ENCODE measurements at places on chromosomes 4 and X.
A peak's percentile ranks its signal among the peaks of the same experiment; 100 is the strongest.

- no peak for DNase-seq
Observed at GRCh38 chr4:124955476-124955875, 242.9 kb upstream of the ANKRD50 start.

DNA sequence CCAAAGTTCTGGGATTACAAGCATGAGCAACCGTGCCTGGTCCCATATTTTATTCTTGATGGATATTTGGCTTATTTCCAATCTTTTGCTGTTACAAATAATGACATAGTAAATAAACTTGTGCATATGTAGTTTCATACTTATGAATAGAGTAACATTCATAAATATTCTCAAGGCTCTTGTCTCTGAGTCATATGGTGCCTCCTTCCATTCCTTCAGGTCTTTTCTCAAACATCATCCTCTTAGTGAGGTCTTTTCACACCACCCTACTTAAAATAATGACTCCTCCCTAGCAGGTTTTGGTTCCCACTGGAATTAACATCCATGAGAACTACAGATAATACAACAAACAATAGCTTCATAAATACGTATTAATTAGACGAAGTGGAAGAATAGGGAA, 416.6 kb downstream of the IQCM start:
- no peak for DNase-seq

DNA sequence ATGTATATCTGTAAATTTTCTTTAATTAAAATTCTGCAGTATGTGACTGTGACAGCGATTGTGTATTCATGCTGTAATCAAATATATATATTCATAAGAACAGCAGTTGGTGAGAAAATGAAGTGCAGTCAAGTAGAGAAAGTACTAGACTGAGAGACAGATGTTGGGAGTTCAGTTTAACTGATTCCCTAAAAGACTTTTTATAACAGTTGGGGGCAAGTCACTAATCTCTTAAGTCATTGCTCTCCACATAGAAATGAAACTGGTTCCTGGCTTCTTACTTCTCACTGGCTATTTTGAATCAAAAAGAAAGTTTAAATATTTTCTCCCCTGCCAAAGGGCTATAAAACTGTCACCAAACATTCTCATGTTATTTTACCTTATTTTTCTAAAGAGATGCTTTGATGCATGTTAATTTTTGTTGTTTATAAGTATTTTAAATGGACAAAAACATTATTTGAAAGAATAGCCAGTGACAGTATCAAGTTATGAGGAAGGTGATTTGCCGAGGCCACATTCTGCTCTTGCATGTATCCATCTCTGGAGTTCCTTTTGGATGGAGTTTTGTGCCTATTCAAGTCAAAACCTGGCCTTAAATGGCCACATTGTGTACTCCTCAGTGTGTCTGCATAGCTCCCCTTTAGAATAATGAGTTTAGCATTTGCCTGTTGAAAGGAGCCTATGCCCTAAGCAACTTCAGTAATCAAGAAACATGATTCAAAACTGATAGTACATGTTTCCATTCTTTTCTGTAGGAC, 30.8 kb downstream of the EXOC1 start:
- DNase-seq = peak; percentile 78

DNA sequence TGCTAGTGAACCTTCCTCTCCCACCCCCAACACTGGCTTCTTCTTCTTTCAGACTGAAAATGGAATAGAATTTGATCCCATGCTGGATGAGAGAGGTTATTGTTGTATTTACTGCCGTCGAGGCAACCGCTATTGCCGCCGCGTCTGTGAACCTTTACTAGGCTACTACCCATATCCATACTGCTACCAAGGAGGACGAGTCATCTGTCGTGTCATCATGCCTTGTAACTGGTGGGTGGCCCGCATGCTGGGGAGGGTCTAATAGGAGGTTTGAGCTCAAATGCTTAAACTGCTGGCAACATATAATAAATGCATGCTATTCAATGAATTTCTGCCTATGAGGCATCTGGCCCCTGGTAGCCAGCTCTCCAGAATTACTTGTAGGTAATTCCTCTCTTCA, 14.7 kb downstream of the TNMD start:
- no peak for DNase-seq

GRCh38 chr4:57078685-57079521, 31.3 kb downstream of the IGFBP7 start:
- no peak for DNase-seq

DNA sequence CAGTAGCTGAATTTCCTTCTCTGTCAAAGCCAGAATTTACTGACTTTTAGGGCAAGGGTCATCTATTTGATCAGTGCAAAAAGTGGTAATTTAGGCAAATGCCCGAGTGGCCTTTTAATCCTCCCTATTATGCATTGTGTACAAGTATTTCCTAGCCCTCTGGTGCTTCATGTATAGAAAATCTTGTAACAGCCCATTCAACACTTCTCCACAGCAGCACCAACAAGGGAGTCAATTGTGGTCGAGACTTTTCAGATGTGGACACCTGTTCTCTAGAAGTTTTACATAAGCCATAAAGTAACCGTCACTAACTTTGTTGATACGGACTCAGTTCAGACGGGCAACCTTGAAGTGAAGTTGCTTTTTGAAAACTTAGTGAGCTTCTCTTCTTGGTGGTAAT, 50.9 kb upstream of the FHDC1 start:
- DNase-seq = no peak

DNA sequence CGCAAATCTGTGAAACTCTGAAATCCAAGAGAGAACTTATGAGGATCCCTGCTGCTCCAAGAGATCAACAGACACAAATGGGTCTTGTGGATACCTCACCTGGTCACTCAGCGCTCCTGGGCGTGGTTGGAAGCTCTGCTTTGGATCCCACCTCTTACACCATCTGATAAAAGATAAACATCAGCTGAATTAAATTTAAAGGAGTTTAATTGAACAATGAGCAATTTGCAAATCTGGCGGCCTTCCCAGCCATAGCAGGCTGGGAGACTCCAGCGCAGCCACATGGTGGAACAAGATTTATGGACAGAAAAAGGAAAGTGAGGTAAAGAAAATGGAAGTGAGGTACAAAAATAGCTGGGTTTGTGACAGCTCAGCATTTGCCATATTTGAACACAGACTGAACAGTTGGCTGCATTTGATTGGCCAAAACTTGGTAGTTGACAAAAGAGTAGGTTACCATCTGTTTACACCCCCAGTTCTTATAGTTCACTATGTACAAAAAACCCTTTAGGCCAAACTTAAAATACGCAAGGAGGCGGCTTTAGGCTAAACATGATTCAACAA, 437.3 kb upstream of the NDST3 start:
- DNase-seq = no peak

- DNase-seq = no peak
Observed at GRCh38 chr4:130825284-130825683, 1729.3 kb downstream of the C4orf33 start.

DNA sequence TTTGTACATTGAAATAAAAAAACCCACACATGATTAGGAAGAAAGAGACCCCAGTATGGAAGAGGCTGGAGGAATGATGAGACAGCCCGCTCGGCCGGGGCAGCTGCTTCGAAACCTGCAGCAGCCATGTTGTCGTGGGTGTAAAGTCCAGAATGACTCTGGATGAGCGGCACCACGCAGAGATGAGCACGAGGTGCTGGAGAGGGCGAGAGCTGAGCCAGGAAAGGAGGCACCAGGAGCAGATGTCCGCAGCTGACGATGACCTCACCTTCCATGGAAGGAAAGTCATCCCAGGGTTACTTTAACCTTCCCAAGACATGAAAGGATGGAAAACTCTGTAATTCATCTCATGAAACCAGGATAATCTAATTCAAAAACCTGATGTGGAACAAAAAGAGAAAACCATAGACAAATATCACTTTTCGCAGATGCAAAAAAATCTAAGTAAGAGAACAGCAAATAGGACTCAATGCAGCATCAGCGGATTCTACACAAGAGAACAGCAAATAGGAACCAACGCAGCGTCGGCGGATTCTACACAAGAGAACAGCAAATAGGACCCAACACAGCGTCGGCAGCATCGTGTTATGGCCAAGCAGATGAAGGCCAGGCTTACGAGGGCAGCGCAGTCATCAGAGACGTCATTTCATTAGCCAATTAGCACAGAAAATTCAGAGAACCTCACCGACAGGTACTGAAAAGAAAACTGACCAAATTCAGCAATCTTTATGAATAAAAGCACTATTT, 25.9 kb upstream of the SPON2 start:
- DNase-seq = no peak

- no peak for DNase-seq
Observed at GRCh38 chr4:145784036-145784435, 104.1 kb downstream of the C4orf51 start.

GRCh38 chrX:139725720-139726119, 17.8 kb upstream of the MCF2 start:
- no peak for DNase-seq

- DNase-seq = no peak
Observed at GRCh38 chr4:6469898-6470501, 2.4 kb downstream of the PPP2R2C start.

GRCh38 chr4:111115881-111116280, 493.0 kb upstream of the PITX2 start:
- DNase-seq = no peak

- no peak for DNase-seq
Observed at GRCh38 chr4:186684220-186684619, 39.4 kb downstream of the FAT1 start.

- DNase-seq = no peak
Observed at GRCh38 chr4:2868877-2869487, 25.3 kb downstream of the ADD1 start.

- DNase-seq = no peak
Observed at GRCh38 chr4:172962564-172963353, 205.9 kb upstream of the GALNT7 start.

DNA sequence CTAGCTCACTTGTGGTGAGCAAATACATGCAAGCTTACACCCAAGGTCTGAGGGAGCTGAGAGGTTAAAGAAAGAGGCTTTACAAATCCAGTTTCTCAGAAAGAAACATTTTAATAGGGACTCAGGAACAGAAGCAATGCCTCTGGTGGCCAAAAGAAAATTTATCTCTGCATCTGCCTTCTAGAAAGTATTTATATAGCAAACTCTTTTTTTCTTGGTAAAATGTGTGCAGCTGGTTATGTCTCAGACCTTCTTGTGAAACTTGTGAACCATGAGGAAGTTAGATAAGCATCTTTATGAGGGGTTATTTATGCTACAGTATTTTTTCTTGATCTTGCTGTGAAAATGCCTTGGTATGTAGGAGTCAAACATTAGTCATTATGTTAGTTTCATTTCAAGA, 48.5 kb upstream of the CYSLTR1 start:
- DNase-seq = peak; percentile 80

GRCh38 chr4:40976343-40976742, 226.6 kb downstream of the NSUN7 start:
- DNase-seq = no peak

- DNase-seq = no peak
Observed at GRCh38 chr4:151629097-151629783, 131.6 kb downstream of the GATB start.

DNA sequence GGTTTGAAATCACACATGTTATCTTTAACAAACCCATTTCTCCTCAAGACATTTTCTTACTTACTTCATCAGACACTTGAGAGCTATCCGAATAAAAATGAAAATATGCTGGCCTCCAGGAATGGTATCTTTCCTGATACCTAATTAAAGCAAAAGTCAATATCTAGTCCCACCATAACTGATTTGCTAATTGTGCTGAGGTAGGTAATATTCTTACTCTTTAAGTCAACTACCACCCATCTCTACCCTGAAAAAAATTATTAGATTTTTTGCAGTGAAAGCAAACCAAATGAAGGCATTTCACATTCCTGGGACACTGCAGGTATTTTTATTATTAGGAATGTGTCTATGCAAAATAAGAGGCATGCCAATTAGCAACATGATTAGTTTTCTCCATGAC, 175.8 kb downstream of the QDPR start:
- DNase-seq = no peak

DNA sequence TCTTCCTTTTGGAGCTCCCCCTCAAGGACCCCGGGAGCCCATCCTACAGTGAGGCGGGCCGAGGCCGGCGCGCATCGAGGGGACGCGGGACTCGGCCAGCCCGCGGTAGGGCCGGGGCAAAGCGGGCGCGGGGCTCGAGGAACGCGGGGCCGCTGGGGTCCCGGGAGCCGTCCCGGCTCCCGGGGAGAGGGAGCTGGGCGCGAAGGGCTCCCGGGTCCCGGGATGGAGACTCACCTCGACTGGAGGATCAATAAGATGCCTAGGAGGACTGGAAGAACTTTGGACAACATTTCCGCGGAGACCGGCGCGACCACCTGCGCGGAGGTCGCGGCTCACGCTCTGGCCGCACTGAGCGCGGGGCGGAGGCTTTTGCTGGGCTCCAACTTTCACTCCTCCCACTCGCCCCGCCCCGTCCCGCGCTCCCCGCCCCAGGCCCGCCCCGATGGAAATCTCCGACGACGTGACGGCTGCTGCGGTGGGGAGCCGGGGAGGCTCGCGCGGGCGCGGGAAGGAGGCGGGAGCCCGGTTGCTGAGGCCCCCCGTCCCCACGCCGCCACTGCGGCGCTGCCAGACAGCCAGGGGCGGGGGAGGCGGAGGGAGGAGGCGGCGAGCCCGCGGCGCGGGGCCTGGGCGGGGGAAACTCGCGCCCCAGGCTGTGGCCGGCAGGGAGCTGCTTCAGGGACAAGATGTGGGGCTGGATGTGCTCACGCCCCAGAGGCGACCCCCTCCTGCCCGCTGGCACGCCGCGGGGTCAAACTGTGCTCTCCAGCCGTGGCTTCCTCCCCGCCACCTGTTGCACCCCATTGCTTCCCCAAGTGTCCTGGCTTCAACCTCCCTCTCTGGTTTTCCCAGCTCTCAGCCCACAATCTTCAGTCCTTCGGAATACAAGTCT, at the start of gene GABRE:
Gene GABRE (minus strand): TSS at position 341 of the 892 bp plus-strand sequence. CDS start 51 bp downstream, at position 290.
- DNase-seq = no peak

GRCh38 chrX:46209768-46210167, 335.5 kb downstream of the ZNF674 start:
- DNase-seq = no peak

DNA sequence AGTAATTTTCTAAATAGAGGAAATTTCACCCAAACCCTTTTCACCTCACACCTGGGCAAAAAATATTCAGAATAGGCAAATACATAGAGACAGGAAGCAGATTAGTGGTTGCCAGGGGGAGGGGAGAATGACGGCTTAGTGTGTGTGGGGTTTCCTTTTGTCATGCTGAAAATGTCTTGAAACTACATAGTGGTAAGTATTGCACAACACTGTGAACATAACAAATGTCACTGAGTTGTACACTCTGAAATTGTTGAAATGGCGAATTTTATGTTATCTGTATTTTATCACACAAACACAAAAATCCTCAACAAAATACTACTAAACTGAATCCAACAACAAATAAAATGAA, 60.7 kb upstream of the PLAC1 start:
- DNase-seq = peak; percentile 81

DNA sequence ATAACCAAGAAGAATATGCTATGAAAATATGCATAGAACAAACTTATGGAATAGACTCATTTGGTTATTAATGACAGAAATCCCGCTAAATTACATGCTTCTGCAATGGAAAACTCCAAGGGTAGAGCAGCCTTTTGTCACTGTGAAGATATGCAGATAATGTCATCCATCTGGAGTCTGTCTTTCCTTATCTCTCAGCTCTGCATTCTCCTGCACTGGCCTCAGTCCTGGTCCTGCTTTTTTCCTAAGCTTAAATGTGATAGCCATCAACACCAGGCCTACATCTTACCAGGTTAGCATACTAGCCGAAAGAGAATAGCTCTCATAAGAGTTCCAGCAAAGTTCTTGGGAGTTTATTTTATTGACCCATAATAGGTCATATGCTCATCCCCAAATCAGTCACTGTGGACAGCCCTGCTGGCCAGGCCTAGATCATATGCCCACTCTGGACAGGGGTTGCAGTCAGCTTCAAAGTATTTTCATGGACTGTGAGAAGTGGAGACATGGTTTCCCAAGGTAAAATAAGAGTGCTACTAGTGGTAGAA, 86.5 kb upstream of the LEF1 start:
- DNase-seq = no peak

GRCh38 chr4:124631760-124632159, 80.8 kb downstream of the ANKRD50 start:
- peak; percentile 73 for DNase-seq
